ENCODE measurements at places on chromosomes 12 and 14.
A peak's percentile ranks its signal among the peaks of the same experiment; 100 is the strongest.

DNA sequence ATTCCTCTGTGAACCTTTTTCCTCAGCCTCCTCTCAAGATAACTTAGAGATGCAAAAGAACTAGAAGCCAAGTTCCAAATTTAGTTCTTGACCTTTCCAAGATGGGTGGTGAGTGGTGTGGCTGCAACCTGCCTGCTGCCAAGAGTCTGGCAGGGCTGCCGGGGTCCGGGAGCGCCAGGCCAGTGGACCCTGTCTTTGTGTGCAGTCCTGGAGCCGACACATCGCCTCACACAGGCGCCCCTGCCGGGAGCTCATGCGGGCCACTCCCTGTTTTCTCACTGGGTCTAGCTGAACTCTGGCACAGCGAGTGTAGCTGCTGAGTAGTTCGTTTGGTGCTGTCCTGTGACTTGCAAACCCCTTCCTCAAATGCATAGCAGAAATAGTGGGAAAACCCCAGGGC lies 84.9 kb downstream of the CACNA1C start:
- DNase-seq = no peak

GRCh38 chr12:105721051-105721825 lies 390.7 kb downstream of the C12orf75 start:
- no peak for DNase-seq

- no peak for DNase-seq
Measured at GRCh38 chr14:57533214-57533613, 39.6 kb upstream of the CCDC198 start.

DNA sequence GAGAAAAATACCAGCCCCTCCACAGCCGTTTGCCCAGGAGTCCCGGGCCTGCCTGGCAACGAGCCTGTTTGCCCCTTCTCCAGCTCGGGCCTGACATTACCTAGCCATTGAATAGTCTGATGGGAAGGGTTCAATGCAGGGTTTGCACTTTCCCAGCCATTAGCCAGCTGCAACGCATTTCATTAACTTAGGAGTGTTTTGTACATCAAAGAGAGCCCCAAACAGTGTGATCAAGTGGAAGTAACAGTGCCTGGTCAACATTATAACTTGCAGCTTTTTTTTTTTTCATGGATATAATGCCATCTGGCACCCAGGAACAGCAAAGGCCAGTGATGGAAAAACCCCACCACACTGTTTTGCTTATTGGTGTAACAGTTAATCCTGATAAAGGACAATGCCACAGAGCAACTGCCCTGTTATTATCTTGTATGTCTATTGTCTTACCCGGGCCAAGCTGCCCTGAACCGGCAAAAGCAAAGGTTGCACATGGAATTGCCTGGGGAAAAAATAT lies 38.0 kb downstream of the BTG1 start:
- DNase-seq = peak; percentile 90

GRCh38 chr14:26622611-26623010 lies 24.8 kb upstream of the NOVA1 start:
- no peak for DNase-seq

DNA sequence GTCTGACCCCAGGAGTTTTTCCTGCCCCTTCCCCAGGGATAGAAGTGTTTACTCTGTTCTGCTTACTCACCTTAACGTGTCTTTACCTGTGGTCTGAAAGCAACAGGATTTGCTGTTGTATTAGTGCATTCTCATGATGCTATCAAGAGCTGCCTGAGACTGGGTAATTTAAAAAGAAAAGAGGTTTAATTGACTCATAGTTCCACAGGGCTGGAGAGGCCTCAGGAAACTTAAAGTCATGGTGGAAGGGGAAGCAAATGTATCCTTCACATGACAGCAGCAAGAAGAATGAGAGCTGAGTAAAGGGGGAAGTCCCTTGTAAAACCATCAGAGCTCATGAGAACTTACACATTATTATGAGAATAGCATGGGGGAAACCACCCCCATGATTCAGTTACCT lies 240.4 kb downstream of the SNAPC1 start:
- DNase-seq = no peak

DNA sequence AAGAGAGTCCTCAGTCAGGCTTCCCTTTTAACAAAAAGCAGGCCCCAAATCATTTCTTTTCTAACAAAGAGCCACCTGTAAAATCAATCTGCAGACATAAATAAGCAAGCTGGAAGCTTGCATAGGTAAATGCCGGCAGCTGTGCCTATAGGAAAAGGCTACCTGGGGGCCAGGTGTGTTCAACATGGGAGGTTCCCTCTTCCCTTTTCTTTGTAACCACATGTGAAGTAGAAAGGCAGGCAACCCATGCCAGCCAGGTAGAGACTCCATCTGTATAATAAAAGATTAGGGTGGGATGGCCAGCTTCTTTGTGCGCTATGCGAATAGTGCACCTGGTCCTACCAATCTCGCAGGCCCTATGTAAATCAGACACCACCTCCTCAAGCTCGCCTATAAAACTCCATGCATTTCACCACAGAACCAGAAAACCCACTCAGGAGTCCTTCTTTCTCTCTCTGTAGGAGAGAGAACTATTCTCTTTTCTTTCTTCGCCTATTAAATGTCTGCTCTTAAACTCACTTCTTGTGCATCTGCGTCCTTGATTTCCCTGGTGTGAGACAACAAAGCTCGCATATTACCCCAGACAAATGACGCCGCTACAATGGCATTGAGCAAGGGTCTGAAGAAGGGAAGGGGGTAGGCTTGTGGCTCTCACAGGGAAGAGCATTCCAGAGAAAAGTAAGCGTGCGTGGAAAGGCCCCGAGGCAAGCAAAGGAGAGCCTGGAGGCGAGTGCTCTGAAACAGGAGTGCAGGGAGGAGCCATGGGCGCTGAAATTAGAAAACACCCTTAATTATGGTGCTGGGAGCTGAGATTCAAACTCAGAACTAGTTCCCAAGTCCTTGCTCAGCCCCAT lies 67.2 kb downstream of the TTC9 start:
- peak; percentile 95 for DNase-seq

GRCh38 chr14:26833621-26834176 lies 235.9 kb upstream of the NOVA1 start:
- no peak for DNase-seq

GRCh38 chr12:31989571-31990362 lies 30.6 kb downstream of the RESF1 start:
- no peak for DNase-seq

DNA sequence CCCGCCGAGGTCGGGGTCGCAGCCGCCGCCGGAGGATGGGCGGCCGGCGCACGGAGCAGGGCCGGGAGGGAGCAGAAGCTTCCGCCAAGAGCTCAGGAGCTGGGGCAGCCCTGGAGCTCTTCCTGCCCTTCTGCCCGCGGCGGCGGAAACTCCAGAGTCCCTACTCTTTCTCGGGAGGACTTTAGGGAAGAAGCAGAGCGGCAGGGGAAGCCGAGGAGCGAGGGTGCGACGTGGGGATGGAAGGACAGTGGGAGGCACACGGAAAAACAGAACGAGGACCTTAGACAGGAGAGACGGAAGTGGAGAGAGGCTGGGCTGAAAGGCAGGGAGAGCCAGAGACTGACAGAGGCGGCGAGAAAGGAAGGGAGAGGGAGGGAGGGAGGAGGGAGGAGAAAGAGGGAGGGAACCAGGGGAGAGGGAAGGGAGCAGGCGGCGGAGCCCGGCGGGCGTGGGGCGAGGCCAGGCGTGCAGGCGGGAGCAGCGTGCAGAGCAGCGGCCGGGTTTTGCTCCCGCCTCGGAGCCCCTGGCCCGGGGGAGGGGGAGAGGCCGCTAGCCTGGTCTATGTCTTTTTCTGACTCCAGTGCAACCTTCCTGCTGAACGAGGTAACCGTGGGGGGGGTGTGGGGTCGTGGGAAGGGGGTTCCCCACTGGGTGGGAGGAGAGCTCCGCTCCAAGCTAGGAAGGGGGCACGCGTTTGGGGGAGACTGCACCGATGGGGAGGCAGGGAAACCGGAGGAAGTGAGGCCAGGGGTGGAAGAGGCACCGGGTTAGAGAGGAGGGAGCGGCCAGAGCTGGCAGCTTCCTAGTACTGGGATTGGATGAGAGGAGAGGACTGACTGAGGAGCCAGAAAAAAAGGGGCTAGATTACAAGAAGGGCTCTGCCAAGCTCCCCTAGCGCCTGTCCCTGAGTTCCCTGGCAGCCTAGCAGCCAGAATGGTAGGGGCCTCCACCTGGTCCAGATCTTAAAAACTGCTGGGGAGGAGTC lies 2.9 kb upstream of the CACNB3 start:
- DNase-seq = peak; percentile 92

DNA sequence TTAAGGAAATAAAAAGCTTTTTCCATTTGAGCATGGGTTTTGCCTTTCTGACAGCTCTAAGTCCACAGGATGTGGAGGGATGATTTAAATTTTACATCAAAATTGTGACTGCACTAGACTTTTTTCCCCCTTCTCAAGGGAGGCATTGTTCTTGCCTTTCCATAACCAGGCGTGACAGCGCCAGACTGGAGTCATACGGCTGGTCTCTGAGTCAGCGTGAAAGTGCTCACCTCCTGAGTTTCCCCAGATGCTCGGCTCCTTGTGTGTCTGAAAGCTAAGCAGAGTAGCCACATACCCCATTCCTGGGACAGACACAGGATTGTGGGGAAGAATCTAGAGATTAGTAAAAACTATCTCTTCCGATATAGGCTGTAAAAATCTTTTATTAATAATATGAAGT lies 43.1 kb downstream of the SOX5 start:
- DNase-seq = no peak

GRCh38 chr12:104059963-104060362 lies 4.4 kb upstream of the HCFC2 start:
- no peak for DNase-seq

DNA sequence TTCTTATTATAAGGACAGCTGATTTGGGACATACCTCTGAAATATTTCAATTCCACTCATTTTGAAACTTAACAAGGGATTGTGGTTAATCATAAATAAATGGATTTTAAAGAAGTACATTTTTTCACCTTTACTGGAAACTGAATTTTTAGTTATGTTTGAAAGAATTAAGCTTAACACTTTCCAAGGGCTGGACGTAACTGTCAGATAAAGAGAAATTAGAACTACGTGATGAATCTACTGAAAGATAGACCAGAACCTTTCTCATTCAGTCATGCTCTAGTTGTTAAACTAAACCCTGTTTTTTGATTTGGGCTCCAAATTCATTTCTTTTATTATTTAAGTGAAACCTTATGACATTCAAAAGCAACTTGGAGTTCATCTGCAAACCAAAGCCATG lies 1892.1 kb upstream of the SEL1L start:
- no peak for DNase-seq

- no peak for DNase-seq
Measured at GRCh38 chr12:54988402-54989054, 4.0 kb upstream of the TESPA1 start.

GRCh38 chr12:53973236-53974042 lies 513 bp downstream of the HOXC11 start:
- DNase-seq = no peak

DNA sequence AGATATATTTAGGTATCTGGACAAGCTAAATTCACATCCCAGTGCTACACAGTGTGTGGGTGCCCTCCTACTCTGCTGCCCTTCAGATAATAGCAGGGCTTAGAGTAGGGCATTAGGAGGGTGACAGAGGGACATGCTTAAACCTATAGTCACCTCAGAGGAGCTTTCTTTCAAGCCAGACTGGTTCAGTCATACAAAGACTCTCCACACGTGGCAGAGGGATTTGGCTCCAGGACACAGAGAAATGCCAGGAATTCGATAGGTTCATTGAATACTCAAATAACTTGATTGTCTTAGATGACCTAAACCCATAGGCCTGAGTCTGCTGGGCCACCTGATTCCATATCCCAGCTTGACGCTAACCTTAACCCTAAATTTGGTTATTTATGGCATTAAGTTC lies 163.5 kb downstream of the TPH2 start:
- DNase-seq = no peak

- no peak for DNase-seq
Measured at GRCh38 chr14:60085085-60085484, 6.6 kb upstream of the PCNX4 start.

DNA sequence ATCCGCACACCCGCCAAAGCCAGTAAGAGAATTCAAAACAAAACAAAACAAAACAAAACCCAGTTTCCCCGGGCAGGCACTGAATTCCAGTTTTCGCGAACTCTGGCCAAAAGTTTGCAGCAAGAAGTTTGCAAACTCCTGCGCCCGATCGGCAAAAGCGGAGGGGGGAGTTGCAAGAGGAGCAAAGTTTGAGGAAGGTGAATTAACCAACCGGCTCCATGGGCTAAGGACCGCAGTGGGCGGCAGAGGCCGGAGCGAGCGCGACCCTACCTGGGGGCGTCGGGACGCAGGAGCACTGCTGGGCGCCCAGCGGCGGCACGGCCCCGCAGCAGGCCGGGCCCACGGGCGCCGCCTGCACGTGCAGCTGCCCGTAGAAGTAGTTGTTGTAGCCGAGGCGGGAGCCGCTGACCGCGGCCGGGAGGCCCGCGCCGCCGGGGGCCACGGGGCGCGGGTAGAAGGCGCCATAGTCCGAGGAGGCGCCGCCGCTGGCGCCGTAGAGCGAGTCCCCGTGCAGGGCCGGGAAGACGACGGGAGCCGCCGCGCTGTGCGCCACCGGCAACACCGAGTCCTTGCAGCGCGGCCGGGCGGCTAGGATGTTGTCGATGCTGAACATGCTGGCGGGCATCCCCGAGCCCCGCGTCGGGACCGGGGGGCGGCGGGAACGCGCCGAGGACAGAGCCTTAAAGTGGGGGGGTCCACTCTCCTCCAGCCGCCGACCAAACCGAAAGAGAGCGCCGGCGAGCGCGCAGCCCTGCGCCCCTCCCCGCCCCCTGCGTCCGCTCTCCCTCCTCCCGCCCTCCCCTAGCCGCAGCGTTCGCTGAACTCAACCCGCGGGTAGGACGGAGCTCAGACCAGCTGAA lies at the start of gene GSC:
TSS of gene GSC (minus strand) at position 723 of the 860 bp plus-strand sequence. CDS start at position 625, 98 bp downstream.
- no peak for DNase-seq

- DNase-seq = no peak
Measured at GRCh38 chr12:4450551-4451112, 5.0 kb upstream of the FGF6 start.

DNA sequence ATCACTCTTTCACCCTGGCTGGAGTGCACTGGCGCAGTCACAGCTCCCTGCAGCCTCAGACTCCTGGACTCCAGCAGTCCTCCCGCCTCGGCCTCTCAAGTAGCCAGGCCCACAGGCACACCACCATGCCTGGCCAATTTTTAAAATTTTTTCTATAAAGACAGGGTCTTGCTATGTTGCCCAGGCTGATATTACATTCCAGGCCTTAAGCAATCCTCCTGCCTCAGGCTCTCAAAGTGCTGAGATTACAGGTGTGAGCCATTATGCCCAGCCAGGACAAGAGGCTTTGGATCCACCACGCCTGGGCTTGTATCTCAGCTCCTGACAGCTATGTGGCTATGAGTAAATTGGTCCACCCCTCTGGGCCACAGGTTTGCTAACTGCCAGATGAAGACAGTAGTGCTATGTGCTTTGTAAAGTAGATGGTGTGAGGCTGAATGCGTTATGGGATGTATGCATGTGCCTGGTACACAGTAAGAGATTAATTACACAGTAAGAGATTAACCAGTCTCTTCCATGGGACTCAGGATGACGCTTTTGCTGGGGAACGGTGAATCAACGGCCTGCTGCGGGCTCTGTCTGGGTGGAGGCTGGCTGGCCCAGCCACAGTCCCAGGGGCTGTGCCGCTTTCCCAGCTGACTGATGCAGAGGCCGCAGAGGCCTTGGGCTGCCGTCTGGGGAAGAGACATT lies 53.3 kb upstream of the NCOR2 start:
- no peak for DNase-seq

GRCh38 chr14:102662636-102663430 lies 70.4 kb downstream of the RCOR1 start:
- no peak for DNase-seq

Measured in NCI-H146 (cell line).